ENCODE measurements at places on chromosomes 13 and 19.

GRCh38 chr13:65638572-65639168 is 1591.5 kb downstream of the PCDH9 start:
- no peak for DNase-seq

DNA sequence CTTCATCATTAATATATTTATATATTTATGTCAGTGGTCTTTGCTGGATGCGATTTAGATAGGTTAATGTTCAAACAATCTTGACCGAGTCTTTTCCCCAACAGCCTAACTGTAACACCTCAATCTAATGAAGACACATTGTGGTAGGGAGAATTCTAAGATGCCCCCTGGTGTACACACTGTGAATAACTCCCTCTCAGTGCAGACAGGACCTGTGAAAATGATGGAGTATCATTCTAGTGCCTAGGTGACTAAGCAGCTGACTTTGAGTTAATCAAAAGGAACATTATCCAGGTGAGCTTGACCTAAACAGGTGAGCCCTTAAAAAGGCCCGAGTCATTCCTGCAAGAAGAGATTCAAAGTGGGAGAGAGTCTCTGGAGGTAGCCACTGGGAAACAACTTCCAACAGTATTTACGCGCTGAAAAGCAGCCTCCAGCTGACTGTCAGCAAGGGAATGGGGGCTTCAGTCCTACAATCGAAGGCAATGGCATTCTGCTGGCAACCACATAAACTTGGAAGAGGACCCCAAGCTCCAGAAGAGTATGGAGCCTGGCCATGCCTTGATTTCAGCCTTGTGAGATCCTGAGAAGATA is 28.0 kb upstream of the KBTBD7 start:
- peak; percentile 47 for DNase-seq

GRCh38 chr19:8204961-8205360 is 4.2 kb upstream of the CERS4 start:
- DNase-seq = no peak

- no peak for DNase-seq
Observed at GRCh38 chr13:39186205-39186875, 148.1 kb downstream of the NHLRC3 start.

DNA sequence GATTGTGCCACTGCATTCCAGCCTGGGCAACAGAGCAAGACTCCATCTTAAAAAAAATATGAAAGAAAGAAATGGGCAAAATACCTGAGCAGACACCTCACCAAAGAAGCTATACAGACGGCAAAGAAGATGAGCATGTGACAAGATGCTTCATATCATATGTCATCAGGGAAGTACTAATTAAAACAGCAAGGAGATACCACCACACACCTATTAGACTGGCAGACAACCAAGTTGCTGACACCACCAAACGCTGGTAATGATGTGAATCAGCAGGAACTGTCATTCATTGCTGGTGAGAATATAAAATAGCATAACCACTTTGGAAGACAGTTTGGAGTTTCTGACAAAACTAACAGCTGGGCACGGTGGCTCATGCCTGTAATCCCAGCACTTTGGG is 11.5 kb upstream of the TFDP1 start:
- DNase-seq = no peak

All from activated gamma-delta T cell treated with Interleukin-2 at 50 U/mL for 16 hours (primary cell).